ENCODE measurements at places on chromosomes 2 and 18.

GRCh38 chr2:215573496-215573895 lies 137.6 kb upstream of the FN1 start:
- DNase-seq, result no peak

DNA sequence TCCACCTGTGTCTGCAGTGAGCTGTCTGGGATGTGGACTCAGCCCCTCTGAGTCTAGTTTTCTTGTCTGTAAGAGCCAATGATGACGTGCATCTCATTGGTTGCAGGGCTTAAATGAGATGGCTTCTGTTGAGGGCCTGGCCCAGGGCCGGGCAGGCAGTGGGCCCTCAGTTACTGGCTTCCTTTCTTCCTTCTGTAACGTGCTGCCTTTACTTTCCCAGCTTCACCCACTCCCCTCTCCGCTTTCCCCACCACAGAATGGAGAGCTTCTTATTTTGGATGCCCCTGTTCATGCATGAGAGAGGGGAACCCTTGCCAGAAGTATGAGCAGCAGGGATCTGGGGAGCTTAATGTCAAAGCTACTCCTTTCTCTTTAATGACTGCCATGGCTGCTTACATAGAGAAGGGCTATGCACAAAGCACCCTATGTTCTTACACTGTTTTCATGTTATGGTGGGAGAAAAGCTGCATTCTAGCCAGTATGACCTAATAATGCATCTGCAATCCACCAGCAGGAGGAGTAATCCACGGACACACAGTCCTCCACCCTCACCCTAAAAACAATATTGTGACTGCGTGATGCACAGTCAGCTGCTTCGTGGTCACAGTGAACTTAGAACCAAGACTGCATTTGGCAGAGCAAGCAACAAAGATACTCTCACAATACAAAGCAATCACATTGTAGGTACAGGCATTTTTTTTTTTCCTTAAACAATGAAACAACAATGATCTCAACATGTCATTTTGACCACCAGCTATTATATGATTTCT lies 37.2 kb downstream of the CREG2 start:
- DNase-seq, result peak; percentile 64

GRCh38 chr2:97966545-97967215 lies 29.1 kb downstream of the TMEM131 start:
- peak; percentile 64 for DNase-seq

DNA sequence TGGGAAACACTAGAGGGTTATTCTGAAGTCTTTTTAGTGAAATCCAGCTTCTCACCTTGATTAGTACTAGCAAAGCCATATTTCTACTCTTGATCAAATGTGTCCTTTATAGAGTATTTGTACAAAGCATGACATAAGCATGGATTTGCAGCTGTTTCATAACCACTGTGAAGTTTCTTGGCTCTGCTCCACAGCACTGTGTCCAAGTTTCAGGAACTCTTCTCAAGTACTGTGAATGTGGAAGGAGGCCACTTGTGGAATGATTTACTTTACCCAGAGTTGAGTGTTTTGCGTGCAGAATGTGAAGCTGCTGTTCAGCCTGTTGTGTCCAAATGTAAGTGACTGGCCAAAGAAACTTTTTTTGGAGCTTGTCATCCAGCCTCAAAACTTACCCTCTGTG lies 16.2 kb upstream of the MAPRE2 start:
- no peak for DNase-seq

DNA sequence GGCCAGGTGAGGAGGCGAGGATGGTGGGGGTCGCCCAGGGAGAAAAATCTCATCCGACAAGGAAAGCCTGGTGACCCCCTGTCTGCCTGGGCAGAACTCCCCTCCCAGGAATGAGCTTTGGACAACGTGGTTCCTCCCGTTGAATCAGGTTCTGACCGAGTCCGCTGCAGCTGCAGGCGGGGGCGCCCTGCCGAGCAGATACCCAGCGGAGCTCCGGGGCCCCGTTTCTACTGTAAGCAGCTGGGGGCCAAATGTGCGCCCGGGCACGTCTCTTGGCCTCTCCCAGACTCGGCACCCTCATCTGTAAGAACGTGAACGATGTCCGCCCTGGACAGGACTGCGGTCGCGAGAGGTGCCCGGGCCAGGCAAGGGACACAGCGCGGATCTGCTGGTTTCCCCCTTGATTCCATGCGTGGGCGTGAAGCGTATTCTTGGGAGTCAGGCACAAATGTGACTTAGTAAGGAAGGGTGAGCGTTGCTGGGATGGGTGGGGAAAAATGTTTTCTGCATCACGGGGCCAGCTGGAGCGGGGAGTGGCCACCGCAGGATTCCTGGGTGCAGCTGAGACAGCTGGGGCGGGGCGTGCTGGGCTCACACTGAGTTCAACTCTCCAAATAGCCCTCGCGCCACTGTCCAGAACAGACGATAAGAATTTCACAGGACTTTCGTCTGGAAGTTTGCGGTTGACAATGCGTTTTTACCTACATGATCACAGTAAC lies 20.2 kb upstream of the TUBB6 start:
- DNase-seq, result peak; percentile 98

DNA sequence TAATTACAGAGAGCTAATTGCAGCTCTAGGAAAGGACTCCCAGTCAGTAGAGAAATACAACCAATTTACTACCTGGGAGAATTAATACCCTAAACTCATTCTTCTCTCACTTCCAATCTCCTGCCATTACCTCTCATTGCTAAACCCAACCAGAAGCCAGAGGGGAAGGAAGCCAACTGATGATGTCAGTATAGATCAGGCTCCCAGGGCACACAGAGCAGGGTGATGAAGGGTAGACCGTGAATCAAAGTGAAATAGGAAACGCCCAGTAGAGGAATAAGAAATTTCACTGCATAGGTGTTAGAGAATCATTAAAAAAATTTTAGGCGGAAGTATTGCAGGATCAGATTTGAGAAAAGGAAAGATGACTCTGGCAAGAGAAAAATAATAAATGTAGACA lies 456.8 kb upstream of the NXPH2 start:
- DNase-seq, result no peak
